ENCODE measurements at places on chromosomes 5 and 9.
A peak's percentile ranks its signal among the peaks of the same experiment; 100 is the strongest.

GRCh38 chr5:109529987-109530386, 120.2 kb upstream of the PJA2 start:
- DNase-seq = no peak

DNA sequence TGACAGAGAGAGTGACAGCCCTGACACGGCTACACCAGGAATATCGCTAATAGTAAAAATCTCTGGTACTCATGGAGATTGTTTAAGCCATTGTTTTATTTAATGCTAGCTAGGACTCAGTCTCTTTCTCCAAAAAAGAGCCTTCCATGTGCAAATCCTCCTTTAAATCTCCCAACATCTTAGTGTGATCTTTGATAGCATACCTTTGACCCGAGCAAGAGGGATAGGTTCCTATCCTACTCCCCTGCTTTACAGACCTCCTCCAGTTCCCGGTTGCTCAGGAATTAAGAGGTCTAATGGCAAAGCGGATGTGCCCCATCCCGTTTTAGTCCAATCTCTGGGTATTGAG, 663 bp upstream of the FRMD3 start:
- DNase-seq = no peak

- DNase-seq = no peak
Observed at GRCh38 chr9:113654605-113655428, 191.3 kb downstream of the RGS3 start.

GRCh38 chr9:84821431-84821830, 151.9 kb downstream of the NTRK2 start:
- no peak for DNase-seq

- no peak for DNase-seq
Observed at GRCh38 chr9:69677931-69678330, 5.8 kb upstream of the APBA1 start.

DNA sequence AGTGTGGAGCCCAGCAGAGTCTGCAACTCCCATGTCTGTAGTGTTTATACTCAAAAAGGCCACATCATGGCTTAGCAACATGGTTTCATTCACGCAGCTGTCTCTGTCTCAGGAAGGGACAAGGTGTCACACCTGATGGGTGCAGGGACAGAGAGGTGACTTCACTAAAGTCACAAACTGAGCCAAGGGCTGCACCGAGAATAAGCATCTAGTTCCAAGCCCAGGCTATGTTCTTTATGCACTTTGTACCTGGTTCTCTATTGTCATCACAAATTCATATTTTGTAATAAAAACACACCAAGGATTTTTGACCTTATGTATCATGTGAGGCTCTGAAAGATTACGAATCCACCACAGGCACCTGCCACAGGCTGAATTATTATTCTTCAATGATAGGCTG, 64.9 kb upstream of the STK32A start:
- DNase-seq = no peak

DNA sequence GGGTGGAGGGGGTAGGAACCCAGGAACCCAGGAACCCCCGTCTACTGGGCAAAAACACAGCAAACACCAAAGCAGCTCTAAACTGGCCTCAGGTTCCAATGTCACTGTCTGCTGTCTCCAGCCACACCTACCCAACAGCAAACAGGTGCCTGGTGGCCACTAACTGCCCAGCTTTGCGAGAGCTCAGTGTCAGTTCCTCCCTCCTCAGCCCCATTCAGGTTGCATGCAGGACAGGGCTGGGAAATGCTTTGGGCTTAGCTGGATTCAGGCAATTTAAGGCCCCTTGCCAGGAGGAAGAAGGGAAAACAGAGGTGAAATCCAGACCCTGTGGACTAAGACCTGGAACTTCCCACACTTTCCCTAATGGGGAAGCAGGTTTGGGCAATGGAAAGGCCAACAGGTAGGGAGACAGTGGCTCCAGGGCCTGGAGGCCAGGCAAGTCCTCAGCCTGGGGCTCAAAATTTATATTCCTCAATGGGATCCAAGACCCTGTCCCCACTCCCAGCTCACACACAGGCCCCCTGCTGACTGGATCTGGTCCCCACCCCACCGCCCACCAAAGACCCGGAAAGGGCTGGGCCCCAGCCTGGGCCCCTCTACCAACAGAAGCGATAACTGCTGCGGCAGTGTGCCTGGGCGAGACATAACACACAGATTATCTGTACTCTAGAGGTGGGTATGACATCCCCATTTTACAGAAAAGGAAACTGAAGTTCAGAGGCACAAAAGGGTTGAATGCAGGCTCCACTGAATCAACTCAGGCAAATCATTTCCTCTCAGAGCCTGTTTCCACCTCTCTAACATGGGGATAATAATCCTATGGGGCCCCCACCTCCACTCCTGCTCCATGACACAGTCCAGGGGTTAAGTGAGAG, 3.5 kb downstream of the EEIG1 start:
- no peak for DNase-seq

DNA sequence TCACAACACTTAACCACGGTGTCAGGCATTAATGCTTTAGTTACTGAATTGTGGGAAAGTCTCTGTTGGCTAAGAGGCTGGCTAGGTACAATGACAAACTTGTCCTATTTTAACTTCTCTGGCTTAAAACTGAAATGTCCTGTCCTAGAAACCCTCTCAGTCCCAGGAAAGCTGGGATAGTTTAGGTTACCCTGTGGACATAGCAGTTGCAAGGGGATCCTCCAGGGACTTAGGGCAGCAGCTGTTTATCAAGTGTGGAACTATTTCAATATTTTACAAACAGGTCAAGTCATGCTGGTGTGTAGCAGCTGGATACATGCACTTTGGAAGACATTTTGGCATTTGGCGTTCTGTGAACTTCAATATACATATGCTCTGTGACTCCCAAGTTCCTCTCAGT, 95.0 kb upstream of the ARRDC3 start:
- DNase-seq = no peak

DNA sequence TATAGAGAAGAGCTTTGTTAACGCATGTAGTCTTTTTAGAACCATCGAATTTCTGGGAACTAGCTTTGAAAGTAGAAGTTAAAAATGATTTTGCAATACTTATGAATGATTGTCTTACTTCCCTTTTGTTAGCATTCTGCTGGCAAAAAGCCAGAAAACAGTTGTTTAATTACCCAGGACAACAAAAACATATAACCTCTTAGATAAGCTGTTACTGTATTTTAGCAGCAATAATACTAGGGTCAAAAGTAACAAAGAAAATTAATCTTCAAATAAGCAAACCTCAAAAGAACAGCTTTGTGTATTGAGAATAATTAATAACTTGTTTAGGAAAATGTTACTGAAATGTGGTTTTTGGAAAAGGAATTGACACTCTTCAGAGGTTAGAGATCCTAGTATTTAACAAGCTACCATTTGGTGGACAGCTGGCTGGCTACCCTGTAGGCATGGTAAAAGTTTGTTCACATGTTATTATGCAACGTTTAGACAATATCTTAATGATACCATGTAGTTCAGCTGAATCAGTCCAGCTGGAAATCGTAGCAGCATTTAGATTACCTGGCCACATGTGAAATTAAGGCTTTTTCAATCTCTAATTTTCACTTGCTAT, 3.8 kb downstream of the FGF10 start:
- no peak for DNase-seq

DNA sequence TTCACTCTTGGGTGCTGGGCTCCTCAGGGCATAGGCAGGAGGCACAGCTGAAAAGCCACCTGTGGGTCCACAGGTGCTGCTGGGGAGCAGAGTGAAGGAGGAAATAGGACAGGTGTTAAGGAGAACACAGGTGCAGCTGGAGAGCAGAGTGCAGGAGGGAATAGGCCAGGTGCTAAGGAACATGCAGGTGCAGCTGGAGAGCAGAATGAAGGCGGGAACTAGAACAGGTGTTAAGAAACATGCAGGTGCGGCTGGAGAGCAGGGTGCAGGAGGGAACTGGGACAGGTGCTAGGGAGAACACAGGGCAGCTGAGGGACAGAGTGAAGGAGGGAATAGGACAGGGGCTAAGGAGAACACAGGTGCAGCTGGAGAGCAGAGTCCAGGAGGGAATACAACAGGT, 43.8 kb upstream of the PLEKHG4B start:
- DNase-seq = no peak

DNA sequence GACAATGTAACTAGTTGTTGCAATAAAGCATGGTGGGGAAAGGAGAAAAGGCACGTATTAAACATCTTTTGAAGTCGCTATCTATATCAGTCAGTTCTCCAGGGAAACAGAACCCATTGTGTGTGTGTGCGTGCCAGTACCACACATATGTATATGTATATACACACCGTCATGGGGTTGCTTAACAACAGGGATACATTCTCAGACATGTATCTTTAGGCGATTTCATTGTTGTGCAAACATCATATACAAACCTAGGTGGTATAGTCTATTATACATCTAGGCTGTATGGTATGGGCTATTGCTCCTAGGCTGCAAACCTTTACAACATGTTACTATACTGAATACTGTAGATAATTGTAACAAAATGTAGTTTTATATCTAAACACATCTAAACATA, 2.3 kb downstream of the CDKN2B-AS1 start:
- DNase-seq = no peak

DNA sequence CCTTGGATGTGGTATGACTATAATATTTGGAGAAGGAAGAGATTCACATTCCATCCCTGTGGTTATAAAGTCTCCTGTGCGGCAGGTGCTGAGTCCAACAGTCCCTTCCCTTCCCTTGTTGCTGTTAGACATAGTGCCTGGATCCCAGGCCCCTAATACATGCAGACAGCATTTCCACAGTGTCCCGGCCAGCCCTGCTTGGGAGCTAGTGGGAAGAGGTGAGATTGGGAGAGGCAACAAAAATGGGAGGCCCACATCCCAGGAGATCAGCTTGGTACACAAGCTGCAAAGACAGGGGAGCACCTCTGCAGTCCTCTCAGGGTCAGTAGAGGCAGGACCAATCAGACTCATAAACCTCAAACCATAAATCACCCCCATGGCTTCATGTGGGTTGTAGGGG, 3.3 kb upstream of the NEURL1B start:
- DNase-seq = no peak

DNA sequence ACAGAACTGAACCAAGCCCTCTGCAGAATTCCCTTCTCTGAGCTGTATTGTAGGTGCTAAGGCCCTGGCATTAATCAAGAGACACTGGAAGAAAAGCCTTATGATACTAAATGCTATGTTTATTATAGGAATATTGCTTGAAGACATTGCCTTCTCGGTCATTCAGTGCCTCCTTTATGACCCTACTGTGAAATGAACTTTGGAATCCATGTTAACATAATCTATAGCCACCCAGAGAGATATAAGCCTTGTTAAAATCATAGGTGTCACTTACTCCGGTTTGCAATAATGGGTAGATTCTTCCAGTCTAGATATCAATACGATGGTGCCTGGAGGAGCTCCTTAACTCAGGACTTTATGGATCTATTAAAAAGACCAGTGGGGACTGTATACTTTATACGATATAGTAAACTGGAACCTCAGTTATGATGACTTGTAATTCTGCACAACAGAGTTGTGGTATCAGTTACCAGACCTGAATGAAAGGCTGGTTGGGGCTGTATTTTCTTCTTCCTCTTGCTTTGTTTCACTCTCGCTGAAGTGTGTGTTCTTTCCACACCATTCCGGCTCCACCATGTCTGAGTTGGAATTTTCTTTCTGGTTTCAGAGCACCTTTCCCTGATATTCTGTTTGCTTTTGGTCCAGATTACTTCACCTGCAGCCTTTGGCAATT, 154.5 kb downstream of the DROSHA start:
- DNase-seq = no peak

- DNase-seq = no peak
Observed at GRCh38 chr5:83750749-83751148, 30.1 kb upstream of the HAPLN1 start.

DNA sequence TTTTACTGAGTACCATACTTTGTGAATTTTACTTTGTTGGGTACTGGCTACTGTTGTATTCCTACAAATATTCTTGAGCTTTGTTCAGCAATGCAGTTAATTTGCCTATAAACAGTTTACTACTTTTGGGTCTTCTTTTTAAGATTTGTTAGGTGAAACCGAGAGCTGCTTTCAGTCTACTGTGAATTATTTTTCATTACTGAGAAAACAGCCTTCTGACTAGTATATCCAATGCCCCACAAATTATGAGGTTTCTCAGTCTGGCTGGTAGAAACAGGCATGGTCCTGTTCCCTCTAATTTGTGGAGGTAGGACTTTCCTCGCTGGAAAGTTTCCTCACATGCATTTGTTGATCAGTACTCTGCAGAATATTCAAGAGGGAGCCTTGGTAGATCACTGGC, 392.0 kb downstream of the ZSWIM6 start:
- DNase-seq = no peak

GRCh38 chr9:120299785-120300184, 280.2 kb downstream of the CDK5RAP2 start:
- no peak for DNase-seq

DNA sequence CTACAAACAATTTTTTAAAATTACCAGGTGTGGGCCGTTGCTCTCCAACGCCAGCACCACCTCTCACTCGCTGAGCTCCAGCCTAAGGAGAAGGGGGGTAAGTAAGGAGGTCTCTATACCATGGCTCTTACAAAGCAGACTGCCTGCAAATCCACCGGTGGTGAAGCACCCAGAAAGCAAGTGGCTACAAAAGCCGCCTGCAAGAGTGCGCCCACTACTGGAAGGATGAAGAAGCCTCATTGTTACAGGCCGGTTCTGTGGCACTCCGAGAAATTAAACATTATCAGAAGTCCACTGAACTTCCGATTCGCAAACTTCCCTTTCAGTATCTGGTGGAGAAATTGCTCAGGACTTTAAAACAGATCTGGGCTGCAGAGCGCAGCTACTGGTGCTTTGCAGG, 46.0 kb downstream of the CDO1 start:
- no peak for DNase-seq

GRCh38 chr9:92754091-92754745, 10.4 kb downstream of the BICD2 start:
- DNase-seq = no peak

GRCh38 chr9:89747596-89747995, 142.8 kb downstream of the GADD45G start:
- DNase-seq = no peak

GRCh38 chr5:11564706-11565105, 339.5 kb downstream of the CTNND2 start:
- peak; percentile 6 for DNase-seq

- DNase-seq = no peak
Observed at GRCh38 chr5:6686915-6687409, 26.3 kb upstream of the TENT4A start.

DNA sequence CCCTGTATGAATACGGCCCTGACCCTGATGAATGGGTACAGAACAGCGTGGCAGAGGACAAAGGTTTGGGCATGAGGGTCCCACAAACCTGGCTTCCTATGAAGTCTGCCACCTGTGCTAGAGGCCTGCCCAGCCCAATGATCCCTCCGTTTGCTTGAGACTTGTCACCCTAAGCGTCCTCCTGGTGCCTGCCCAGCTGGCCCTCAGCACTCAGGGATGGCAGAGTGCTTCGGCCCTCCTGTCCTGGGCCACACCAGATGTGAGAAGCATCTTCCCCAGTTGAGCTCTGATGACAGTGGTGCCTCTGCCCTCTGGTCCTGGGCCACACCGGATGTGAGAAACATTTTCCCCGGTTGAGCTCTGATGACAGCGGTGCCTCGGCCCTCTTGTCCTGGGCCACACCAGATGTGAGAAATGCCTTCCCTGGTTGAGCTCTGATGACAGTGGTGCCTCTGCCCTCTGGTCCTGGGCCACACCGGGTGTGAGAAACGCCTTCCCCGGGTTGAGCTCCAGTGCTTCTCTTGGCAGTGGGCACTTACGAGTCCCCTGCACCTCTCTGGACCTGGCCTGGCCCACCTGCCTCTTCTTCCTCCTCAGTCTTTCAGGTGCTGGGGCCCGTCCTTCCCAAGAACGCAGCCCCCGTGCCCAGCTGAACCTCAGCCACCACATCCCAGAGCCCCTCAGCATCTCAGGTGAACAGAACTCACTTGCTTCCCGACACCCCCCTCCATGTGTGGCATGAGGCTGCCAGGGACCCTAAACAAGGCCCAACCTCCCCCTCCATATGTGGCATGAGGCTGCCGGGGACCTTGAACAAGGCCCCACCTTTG, 253.1 kb upstream of the IRX1 start:
- no peak for DNase-seq
